Urothelium cell line (cell line): ENCODE measurements at places on chromosomes 3 and 15.

GRCh38 chr3:170258105-170258487 is 35.9 kb downstream of the PRKCI start:
- DNase-seq: no peak

DNA sequence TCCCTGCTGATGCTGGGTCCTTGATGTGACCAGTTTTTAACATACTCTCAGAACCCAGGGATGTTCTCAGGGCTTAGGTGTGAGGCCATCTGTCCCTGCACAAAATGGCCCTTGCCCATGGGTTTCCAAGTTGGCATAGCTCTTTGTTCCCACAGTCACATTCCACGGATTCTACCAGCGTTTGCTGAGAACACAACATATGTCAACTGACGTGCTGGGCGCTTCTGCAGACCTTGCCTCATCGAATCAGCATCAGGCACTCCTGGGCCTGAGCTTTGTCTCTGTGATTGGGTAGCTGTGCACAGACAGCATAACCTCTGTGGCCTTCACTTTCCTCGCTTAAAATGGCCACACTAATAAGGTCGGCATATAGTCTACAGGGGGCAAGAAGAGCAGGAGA is 69.0 kb downstream of the MGLL start:
- DNase-seq: no peak

GRCh38 chr3:12484198-12484982 is at the start of gene TSEN2:
Gene TSEN2, plus strand, starts transcription at chr3:12484480. Its CDS starts 5,321 bp downstream, at chr3:12489801.
- peak; percentile 99 for DNase-seq

DNA sequence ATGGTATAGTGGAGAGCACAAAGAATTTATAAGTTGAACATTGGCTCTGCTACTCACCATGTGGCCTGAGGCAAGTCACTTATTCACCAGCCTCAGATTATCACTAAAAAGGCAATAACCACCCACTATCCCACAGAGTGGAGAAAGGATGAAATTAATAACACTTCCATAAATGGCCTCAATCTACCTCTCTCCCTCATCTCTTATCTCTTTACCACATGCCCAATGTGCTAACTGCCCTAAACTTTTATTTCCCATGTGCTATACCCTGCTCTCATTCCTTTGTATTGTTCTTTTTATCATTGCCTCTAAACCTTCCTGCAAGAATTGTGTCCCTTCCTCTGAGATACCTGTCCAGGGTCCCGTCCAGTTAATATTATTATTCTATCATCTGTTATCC is 26.0 kb downstream of the SLC12A6 start:
- no peak for DNase-seq

DNA sequence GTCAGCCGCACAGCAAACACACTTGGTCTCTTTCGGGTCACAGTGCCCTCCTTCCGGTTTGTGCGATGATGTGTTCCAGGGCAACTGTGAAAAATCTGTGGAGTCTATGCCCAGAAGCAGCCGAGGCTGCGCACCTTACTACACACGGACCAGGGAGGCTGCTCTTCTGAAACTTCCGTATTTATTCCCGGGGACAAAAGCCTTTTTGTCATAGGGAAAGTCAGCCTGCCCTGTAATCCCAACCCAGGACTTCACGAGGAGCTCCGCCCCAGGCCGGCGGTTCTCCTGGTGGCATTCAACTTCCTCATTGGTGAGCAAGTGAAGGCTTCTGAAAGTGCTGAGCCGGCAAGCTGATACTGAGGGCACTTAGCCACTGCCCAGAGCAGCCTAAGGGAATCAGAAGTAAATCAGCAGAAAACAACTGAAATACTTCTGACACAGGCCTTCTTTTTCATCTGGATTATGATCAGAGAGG is 126.5 kb downstream of the FMN1 start:
- DNase-seq: no peak

- no peak for DNase-seq
Observed at GRCh38 chr3:149608987-149609386, 48.8 kb downstream of the WWTR1 start.

DNA sequence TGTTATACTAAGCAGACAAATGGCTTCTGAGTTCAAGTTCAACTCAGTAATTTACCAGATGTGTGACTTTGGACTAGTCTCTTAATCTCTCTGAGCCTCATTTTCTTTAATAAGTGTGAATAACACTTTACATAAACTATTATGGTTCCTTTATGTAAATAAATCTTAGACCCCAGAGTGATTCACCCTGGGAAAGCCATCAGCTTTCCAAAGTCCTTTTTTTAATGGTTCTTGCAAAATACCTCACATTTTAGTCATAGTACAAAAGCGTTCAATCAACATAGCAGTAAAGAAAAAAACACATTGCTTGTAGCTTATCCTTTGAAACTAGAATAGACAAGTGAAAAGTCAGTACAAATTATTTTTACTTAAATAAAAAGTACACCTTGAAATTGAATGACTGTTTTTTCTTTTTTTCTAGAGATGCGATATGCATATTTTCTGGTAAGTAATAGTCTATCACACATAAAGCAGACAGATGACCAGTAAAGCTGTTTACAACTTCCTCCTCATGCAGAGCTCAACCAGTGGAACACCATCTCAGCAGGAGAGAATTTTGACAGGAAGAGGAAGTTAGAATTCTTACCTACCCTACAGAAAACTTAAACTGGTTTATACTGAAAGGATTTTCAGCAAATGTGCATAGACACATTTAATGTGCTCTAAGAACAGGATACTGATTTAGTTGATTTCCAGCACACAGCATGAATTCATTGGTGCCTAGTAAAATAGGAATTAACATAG is 123.0 kb upstream of the AGBL1 start:
- peak; percentile 13 for DNase-seq

GRCh38 chr3:117226932-117227331 is 517.4 kb downstream of the TUSC7 start:
- no peak for DNase-seq

DNA sequence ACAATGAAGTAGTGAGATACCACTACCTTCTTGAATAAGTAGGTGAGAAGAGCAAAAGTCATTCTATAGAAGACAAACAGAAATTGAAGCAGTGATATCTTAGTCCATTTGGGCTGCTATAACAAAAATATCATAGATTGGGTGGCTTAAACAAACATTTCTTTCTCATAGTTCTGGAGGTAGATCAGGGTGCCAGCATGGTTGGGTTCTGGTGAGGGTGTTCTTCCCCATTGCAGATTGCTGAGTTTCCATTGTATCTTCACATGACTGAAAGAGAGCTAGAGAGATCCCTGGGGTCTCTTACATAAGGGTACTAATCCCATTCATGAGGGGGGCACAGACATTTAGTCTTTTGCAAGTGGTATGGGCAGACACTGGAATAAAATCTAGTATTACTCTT is 32.9 kb upstream of the IFT57 start:
- DNase-seq: no peak

- no peak for DNase-seq
Observed at GRCh38 chr3:101134331-101134730, 141.1 kb upstream of the ABI3BP start.

DNA sequence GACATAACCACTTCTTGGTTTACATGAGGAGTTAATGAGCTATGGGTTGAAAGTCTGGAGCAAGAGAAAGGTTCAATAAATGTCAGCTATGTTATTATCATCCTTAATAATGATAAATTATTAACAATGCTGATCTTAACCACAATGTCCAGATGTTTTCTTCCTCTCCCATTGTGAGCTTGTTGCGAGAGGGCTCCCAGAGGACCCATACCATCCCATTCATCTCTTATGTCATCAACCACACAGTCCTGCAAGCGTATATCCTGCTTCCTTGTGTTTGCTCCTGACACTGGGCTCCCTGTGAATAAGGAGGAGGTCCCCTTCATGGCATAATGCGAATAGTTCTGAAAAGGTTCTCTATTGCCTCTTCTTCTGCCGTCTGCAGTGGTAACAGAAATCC is 266.8 kb downstream of the TLE3 start:
- DNase-seq: no peak

- DNase-seq: no peak
Observed at GRCh38 chr3:156332304-156332703, 211.9 kb downstream of the KCNAB1 start.

DNA sequence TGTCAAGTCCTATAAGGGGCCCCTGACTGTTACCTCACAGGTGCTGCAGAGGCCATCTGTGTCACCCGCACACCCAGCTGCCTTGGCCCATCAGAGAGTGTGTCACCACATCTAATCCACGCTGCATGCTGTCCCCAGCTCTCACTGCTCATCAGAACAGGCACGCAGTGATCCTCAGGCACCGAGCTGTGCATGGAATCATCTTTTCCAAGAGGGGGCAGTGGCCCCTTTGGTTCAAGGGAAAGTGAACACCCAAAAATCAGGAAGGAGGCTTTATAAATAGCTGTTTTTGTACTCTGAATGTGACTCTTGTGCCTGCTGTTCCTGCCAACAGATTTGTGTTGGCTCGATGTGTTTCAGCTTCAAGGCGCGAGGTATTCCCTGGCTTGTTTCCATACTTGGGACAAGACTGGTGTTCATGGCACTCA is 110.3 kb upstream of the ETV5 start:
- DNase-seq: no peak

DNA sequence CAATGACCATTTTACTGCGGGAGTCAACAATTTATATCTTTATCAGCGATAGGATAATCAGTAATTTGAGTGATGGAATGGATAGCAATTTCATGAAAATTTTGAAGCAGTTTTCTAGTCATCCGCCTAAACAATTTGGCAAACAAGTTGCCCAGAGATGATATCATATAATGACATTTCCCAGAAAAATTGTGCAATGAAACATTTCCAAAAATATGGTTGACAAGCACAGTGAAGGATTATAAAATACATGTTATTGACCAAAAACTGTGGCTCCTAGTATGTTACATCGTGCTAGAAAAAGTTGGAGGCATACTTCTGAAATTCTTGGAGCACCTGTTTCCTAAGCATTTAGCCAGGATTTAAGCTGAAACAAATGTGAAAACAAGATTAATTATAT is 145.1 kb downstream of the GHSR start:
- DNase-seq: no peak
